ENCODE measurements at places on chromosomes 16 and 17.

GRCh38 chr17:69448431-69449102 lies 34.1 kb downstream of the MAP2K6 start:
- peak; percentile 89 for DNase-seq

DNA sequence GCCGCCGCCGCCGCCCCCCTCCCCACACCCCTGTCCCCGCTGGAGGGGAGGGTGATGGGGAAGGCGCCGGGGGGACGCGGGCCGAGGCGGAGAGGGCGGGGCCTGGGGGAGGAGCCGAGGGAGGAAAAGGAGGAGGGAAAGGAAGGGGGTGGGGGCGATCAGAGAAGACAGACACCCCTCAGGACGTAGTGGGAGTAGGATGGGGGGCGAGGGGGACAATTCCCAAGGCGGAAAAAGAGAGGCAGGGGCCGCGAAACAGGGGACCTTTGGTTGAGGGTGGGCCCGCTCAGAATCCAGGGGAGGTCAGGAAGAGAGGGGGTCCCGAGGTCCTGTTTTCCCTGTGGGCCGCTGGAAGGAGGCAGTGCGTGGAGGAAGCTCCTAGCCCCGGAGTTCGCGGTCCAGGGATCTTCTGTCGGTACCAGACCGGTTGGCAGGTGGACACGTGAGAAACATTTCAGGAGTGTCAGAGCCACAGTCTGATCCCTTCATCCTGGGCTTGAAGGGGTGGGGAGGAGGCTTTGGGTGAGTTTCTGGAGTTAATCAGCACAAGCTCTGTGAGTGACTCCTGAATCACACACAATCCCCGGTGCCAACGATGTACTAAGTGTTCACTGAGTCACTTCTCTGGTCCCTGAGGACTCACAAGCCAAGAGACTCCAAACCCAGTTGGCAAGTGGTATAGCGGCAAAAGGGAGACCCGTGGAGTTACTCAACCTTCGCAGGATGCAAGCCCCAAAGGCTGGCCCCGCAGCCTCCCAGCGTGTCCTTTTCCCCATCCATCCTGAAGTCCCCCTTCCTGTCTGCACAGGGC lies at the start of gene XYLT1:
Gene XYLT1 (minus strand): TSS at position 53 of the 811 bp plus-strand sequence. CDS start 164 bp downstream, outside the sequence.
- peak; percentile 66 for DNase-seq

DNA sequence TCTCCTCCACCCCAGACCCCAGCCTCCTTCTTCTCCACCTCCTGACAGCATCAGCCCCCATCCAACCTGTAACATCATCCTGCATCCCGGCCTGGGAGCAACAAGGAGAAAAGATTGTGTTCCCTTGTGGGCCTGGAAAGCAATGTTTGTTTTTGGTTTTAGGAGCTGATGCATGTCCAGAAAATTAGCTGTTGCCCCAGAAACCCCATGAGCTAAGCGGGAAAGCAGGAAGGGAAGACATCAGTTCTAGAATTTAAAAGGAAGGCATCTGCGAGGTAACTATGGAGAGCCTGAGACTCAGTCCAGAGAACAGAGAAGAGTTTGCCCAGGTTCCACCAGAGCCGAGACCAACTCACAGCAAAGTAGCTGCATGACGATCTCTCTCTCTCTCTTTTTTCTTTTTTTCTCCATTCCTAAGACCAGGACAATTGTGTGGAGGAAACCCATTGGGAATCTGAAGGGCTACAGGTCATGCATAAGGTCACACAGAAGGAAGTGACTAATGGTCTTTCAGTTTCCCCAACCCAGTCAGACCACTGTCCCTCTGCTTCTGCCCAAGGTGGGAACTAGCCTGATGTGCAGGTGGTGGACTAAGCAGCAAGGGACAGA lies 124.4 kb downstream of the SLC39A11 start:
- no peak for DNase-seq

- DNase-seq: no peak
These were observed 21.1 kb downstream of the HELZ start for GRCh38 chr17:67223924-67224323.

GRCh38 chr17:34015253-34015652 lies 239.8 kb upstream of the CCL2 start:
- DNase-seq: no peak

GRCh38 chr17:55166506-55166905 lies 98.3 kb upstream of the HLF start:
- DNase-seq: no peak

DNA sequence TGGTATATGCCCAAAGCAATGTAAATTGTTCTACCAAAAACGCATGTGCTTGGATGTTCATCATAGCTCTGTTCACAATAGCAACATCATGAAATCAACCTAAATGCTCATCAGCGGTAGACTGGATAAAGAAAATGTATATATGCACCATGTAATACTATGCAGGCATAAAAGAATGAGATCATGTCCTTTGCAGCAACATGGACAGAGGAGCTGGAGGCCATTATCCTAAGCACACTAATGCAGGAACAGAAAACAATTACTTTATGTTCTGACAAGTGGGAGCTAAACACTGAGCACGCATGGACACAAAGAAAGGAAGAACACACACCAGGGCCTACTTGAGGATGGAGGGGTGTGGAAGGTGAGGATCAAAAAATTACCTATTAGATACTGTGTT lies 33.7 kb downstream of the TANC2 start:
- no peak for DNase-seq

DNA sequence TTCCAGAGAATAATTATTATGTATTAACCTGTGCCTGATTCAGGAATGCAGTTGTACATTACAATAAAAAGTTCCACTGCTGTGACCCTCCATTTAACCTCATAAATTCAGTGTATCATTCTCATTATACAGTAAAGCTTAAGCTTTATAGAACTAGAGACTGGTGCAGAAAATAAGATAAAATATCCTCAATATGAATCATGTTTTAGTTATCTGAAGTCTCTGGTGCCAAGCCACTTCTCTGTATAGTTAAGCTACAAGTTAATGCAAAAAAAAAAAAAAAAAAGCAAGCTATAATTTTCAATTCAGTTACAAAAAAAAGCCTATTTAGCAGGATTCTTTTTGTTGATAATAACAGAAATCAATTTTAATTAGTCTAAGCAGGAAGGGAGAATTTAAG lies 22.4 kb upstream of the SMIM36 start:
- DNase-seq: no peak

DNA sequence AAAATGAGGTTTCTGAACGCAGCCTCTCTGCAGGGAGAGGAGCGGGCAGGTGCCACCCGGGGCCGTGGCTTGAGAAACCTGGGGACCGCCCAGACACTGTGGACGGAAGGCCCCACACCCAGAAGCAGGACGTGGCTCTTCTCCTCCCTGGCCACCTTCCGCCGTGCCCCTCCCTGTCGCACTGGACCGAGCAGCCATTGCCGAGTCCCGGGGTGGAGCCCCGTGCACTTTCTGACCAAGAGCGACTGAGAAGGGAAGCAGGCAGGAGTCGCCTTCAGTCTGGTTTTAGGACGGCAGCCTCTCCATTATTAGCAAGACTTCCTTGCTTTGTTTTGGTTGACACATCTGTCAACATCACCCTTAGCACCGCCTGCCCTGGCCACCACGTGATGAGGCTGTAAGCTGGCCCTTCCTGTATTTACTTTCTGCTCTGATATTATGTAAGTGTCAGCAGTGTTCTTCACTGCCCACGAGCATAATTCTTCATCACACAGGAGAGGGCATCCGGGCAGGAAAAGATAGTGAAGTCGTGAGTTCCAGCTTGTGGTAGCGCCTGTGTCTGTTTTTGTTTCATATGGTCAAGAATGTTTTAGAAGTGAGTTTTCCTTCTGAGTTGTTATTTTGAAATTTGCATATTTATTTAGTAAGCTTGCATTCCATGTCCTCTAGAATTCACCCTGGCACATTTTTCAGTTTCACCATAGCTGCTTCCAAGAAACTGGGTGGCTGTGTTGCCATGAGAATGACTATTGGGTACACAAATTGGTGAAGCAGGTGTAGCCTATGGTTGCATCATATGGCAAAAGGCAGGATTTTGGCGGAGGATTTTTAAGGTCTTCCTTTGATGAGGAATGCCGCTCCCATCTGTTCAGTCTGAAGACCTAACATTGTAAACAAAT lies 1.0 kb downstream of the HERPUD1 start:
- DNase-seq: peak; percentile 90

DNA sequence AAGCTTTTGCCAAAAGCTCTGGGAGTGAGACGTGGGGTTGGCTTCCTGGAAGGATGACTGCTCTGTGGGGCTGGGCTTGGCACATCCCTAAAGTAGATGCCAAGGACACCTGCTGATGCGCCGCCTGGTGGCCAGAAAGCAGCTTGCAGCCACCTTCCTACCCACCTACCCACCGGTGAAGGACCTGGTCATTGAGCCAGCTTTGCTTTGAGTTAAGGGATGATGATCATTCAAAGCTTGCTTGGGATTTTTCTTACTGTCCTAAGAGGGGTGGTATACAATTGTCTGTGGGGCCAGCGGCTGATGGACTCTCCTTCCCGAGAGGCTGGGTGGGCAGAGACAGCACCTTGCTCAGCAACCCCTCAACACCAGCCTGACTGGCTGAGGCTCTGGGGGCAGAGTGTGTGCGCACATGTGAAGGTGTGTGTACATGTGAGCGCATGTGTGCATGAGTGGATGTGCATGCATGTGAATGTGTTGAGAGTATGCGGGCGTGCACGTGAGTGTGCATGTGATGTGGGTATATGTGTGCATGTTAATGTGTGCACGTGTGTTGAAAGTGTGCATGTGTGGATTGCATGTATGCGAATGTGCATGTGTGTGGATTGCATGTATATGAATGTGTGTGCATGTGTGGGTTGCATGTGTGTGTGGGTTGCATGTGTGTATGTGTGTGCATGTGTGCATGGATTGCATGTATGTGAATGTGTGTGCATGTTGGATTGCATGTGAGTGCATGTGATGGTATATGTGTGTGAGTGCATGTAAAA lies 18.6 kb downstream of the C1QTNF1 start:
- peak; percentile 90 for DNase-seq

DNA sequence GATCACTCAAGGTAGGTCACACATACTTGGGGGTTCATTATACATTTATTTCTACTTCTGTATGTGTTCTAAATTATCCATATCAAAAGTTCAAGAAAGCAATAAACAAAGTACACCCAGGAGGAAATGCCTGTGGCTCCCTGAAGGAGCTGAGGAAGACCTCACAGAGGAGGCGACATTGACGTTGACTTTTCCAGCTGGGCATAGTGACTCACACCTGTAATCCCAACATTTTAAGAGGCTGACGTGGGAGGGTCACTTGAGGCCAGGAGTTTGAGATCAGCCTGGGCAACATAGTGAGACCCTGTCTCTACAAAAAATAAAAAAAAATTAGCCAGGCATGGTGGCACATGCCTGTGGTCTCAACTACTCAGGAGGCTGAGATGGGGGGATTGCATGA lies 16.3 kb downstream of the ITGAD start:
- DNase-seq: no peak

DNA sequence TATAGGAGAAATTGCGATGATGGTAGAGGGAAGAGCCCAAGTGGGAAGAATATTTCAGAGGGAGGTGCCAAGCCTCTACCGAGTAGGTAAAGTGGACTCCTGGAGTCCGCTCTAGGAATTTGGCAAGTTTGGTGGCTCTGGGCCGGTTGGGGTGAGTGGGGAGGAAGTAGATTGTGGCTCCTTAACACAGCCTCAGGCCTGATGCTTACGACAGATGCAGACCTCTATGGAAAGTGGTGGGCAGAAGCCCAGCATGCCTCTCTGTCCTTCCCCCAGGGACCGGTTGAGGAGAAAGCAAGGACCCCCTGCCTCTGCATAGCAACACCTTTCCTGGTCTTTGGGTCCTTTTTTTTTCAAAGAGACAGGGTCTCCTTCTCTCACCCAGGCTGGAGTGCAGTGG lies 55.9 kb upstream of the SIAH1 start:
- DNase-seq: no peak

All from Peyer's patch (tissue), 4 donors.